ENCODE measurements at places on chromosomes 12 and 14. TPM values are rescaled to one million over a fixed set of nuclear protein-coding genes. Genes with fewer than 3 reads are reported as not detected.

Gene IL23A
- total RNA-seq = 47.6 TPM

Gene RPGRIP1
- not detected for total RNA-seq

Gene LIN7A
- not detected for total RNA-seq

Gene PTCSC3
- total RNA-seq = not detected

Gene SLCO1B1
- not detected for total RNA-seq

Gene ZFP36L1
- total RNA-seq = 107 TPM

Gene CELA1
- not detected for total RNA-seq

Gene SLC4A8
- 3.7 TPM for total RNA-seq

Gene GSC
- not detected for total RNA-seq

Gene RERG
- not detected for total RNA-seq

Gene TMCC3
- 0.43 TPM for total RNA-seq

Gene CLEC2B
- 13.7 TPM for total RNA-seq

Gene KRT81
- not detected for total RNA-seq

Gene DACT1
- total RNA-seq = 4.7 TPM

Gene BBOF1
- total RNA-seq = 1.0 TPM

Gene TMEM253
- not detected for total RNA-seq

Gene CYP46A1
- total RNA-seq = 0.19 TPM

Gene SERPINA12
- total RNA-seq = not detected

Gene CD9
- 1.5 TPM for total RNA-seq

Gene SALL2
- 4.8 TPM for total RNA-seq

Gene KCNA5
- not detected for total RNA-seq

Gene ADAM20
- total RNA-seq = 0.36 TPM

Gene SLC2A3
- total RNA-seq = 310 TPM

Gene RBP5
- 0.21 TPM for total RNA-seq

Measured in activated CD4-positive, alpha-beta memory T cell treated with anti-CD3 and anti-CD28 coated beads for 36 hours (primary cell).